ENCODE measurements at places on chromosomes 6 and 20. TPM values are rescaled to one million over a fixed set of nuclear protein-coding genes. Genes with fewer than 3 reads are reported as not detected.
A peak's percentile ranks its signal among the peaks of the same experiment; 100 is the strongest.

F13A1 gene
- 9.0 TPM for polyA plus RNA-seq

VPS16 gene
- polyA plus RNA-seq, result 23.2 TPM

HLA-C gene
- polyA plus RNA-seq, result 1,808 TPM

PERP gene
- not detected for polyA plus RNA-seq

TEAD3 gene
- not detected for polyA plus RNA-seq

TAAR6 gene
- polyA plus RNA-seq, result not detected

BACH2 gene
- polyA plus RNA-seq, result 31.0 TPM

DSP gene
- polyA plus RNA-seq, result 18.9 TPM

CALHM6 gene
- polyA plus RNA-seq, result 757 TPM

UBE2C gene
- not detected for polyA plus RNA-seq

C2 gene
- polyA plus RNA-seq, result not detected

BRD2 gene
- 148 TPM for polyA plus RNA-seq

- no peak for DNase-seq
Observed at GRCh38 chr20:52754366-52754765, 217.8 kb upstream of the TSHZ2 start.

GRCh38 chr6:116726947-116727346, 38.6 kb downstream of the FAM162B start:
- DNase-seq, result no peak

GRCh38 chr6:30443657-30444450, 45.5 kb upstream of the HLA-E start:
- no peak for DNase-seq

- DNase-seq, result no peak
Observed at GRCh38 chr6:30493643-30494250, 4.4 kb downstream of the HLA-E start.

DNA sequence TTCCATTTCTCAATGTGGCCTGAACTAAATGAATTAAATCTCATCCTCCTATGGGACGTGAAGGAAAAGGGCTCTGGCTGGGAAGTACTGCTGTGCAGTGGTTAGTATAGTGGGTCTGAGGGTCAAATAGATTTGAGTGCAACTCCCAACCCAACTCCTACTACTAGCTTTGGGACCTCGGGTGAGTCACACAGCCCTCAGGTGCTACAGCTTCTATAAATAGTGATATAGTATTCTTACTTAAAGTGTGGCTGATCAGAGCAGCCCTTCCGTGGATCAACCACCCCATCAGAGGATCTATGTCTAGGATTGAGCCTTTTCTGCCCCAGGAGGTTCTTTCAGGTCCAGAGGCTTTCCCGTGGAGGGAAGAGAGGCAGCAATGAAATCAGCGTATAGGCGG, 904 bp upstream of the UST start:
- DNase-seq, result no peak

GRCh38 chr20:63542031-63542559, 4.9 kb upstream of the PTK6 start:
- DNase-seq, result no peak

- DNase-seq, result no peak
Observed at GRCh38 chr6:161622779-161623178, 348.9 kb upstream of the AGPAT4 start.

DNA sequence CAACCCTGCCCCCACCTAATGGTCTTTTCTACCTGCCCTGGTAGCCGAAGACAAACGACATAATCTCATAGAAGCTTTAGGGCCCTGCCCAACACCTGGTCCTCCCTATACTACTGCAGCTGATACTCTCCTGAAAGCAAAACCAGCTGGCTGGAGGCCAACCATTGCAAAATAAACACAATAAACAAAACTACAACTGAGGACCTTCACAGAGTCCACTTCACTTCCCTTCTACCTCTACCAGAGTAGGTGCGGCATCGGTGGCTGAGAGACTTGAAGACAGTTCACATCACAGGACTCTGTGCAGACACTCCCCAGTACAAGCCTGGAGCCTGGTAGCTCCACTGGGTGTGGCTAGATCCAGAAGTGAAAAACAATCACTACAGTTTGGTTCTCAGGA, 476.2 kb downstream of the MMUT start:
- DNase-seq, result no peak

GRCh38 chr20:31661625-31662371, 24.1 kb downstream of the COX4I2 start:
- DNase-seq, result peak; percentile 68

DNA sequence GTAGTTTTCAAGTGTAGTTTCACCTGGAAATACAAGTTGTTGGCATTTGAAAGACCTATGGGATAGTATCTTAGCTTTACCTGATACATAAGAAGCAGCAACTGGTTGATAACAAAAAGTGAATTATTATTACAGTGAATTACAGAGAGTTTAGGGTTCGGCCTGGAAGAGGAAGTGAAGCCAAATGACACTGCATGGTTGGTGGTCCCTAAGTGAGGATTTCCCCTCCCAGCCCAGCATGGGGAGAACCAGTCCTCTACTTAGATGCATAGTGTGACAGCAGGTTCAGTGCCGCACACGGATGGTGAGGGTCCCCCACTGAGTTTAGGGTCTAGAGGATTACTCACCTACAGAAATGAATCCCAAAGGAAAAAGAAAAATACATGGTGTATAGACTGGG, 18.1 kb downstream of the HLA-DPB1 start:
- DNase-seq, result peak; percentile 59

DNA sequence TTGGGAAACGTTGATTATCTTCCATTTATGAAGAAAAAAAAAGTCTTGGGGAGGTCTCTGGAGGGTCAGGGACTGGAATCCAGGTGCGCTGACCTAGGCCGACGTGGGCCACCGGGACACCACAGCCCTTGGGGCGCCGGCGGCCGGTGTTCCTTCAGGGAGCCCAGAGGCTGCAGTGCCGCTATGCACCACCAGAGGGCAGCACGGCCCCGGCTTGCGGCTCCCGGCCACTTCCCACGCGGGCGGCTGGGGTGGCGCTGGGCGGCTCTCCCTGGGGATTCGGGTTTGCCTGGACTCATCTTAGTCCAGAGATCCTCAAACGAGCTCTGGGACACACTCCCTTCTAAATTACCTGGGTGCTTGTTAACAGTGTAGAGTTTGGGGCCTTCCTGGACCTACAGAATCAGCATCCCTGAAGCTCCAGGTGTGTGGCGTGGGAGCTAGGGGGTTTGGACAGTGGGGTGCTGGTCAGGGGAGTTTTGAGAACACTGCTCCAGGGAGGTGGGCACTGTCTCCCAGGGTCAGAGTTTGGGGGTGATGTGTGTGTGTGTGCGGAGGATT, 23.0 kb upstream of the GTSF1L start:
- peak; percentile 56 for DNase-seq

- DNase-seq, result no peak
Observed at GRCh38 chr6:379410-380181, 12.0 kb upstream of the IRF4 start.

- DNase-seq, result peak; percentile 1
Observed at GRCh38 chr6:71454056-71454455, 165.4 kb downstream of the OGFRL1 start.

GRCh38 chr6:74925683-74926082, 280.2 kb downstream of the COL12A1 start:
- DNase-seq, result no peak

- peak; percentile 33 for DNase-seq
Observed at GRCh38 chr6:109978174-109979032, at the start of gene GPR6. Gene GPR6 (plus strand): TSS chr6:109978311. CDS start chr6:109979113, 802 bp downstream.

- DNase-seq, result peak; percentile 90
Observed at GRCh38 chr6:13273931-13274706, 54.2 kb downstream of the TBC1D7 start.

DNA sequence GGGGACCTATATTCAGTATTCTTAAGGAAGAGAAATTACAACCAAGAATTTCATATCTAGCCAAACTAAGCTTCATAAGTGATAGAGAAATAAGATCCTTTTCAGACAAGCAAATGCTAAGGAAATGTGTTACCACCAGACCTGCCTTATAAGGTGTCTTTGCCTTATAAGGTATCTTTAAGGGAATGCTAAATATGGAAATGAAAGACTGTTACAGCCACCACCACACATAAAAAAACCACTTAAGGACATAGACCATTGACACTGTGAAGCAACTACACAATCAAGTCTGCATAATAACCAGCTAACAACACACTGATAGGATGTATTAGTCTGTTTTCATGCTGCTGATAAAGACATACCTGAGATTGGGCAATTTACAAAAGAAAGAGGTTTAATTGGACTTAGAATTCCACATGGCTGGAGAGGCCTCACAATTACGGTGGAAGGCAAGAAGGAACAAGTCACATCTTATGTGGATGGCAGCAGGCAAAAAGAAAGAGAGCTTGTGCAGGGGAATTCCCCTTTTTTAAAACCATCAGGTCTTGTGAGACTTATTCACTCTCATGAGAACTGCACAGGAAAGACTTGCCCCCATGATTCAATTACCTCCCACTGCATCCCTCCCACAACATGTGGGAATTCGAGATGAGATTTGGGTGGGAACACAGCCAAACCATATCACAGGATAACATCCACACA, 119.2 kb upstream of the LAMA2 start:
- DNase-seq, result no peak

DNA sequence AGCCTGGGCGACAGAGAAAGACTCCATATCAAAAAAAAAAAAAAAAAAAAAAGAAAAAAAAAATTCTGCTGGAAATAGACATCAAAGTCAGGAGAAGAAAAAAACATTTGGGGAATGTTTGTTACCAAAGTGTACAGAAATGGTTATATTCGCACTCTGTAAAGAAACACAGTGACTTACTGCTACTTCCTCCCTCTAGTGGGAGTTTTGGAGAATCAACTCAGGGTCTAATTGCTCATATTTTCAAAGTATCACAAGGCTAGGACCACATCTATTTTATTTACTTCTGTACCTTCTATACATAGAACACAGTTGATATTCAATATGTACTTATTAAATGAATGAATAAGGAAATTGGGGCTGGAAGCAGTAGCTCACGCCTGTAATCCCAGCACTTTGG, 24.4 kb downstream of the ARG1 start:
- no peak for DNase-seq

DNA sequence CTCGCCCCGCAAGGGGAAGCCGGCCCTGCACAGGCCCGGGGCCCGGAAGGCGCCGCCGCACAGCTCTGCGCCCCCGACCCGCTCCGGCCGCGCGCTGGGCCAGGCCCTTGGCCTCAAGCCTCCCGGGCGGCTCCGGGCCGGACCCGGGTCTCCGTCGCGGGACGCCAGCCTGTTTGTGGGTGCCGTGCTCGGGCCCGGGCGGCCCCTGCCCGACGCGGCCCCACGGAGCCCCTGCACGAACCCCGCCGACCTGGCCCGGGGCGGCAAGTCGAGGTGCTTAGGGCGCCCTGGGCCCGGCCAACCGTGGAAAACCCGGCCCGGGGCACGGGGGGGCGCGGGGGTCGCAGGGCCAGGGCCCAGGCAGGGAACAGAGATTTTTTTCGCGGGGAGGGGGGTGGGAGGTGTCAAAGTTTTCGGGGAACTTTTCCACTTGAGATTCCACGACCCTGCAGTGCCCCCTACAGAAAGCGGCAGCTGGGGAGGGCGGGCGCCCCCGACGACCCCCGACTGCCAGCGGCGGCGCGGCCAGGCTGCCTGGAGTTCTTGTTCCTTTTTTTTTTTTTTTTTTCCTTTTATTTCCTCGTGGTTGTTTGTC, 805 bp upstream of the STX16 start:
- peak; percentile 42 for DNase-seq

- no peak for DNase-seq
Observed at GRCh38 chr20:20343932-20344331, 24.0 kb upstream of the INSM1 start.

GRCh38 chr6:137884149-137884909, 17.3 kb downstream of the TNFAIP3 start:
- DNase-seq, result no peak

DNA sequence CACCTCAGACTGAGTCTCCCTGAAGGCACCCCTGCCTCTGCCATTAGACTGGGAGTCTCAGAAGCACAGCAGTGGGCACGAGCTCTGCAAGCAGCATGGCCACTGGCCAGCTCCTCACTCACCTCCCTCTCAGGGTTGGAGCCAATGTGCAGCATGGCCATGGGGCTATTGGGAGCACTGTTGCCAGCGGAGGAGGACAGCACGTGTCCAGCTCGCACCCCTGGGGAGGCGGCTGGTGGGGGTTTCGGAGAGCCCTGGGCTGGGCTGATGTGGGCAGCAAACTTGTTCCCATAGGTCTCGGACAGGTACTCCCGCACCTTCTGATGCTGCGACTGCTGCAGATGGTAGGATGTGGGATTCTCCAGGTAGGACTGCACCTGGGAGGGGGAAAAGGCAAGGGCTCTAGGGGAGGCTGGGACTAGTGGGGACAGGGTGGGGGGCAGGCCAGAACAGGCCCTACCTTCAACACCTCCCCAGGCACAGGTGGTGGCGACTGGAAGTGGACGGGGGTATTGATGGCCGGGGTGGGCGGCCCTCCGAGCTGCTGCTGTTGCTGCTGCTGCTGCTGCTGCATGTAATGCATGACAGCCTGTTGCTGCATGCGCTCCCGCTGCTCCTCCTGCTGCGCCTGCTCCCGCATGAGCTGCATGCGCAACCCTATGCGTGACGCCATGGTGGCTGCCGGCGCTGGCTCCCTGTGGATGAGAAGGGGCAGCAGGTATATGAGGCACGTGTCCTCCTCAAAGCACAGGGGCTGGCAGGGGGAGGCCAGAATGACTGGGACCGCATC, 44.7 kb downstream of the TFEB start:
- DNase-seq, result no peak

DNA sequence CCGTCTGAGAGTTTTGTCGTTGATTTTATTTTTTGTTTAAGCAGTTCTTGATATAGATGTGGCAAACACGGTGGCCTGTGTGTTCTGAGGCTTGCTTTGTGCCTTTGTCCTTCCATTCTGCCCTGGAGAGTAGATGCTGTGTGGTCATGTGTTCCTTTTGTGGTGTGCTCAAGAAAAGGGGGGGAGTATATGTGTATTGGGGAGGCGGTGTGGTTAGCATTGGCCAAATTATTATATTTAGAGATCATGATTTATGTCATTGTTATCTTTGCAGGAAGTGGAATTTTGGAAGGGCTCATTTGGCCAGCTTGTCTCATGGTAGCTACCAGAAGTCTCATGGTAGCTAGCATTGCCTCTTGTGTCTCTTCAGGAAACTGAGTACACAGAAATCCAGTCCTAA, 16.4 kb downstream of the RREB1 start:
- no peak for DNase-seq

DNA sequence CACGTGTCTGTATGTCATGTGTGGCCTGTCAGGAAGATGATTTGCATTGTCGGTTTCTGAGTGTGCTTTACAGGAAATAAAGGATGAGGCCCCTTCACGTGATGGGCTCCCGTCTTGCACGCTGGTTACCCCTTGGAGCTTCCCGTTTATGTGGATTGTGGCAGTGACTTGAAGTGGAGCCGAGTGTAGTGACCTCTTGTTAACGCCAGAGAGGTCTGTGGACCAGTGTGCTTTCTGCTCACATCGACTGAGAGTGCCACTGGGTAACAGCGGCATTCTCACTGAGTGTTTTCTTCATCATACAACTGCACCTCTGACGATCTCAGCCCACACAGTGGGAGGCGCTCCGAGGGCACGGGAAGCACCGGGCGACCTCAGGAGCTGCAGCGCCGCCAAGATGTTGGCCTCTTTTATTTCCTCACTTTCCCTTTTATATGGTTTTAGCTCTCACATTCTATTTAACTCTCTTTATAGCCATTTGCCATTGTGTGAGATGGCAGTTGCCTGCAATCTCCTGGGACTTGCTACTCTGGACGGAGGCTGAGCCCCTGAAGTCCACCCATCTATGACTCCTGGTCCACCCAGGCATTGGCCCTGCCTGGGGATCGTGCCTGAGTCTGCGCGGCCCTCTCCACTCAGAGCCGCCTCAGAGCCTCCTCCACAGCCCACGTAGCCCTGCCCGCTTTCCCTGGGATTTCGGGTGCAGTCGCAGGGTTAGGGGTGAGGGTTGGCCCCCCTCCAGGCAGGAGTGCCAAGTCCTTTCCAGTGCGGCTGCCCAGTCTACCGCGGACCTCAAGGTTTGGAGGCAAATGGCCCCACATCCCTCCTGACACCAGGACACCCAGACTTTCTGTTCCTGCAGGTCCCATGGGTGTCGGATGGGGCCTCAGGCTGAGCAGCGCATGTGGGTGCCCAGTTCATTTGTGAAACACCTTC, 238.9 kb downstream of the ERMARD start:
- DNase-seq, result peak; percentile 39

Measured in naive B cell (primary cell).